Activated naive CD8-positive, alpha-beta T cell treated with anti-CD3 and anti-CD28 coated beads, Interleukin-2, amount 10 ng/mL, durations not matched to agents 7 days and 5 days (primary cell): ENCODE measurements at places on chromosomes 11 and 22. TPM values are rescaled to one million over a fixed set of nuclear protein-coding genes. Genes with fewer than 3 reads are reported as not detected.

- no peaks in the 10 kb centered on the region for H3K36me3 ChIP-seq
- H3K4me1 ChIP-seq, result no peaks in the 10 kb centered on the region
- peaks cover 2% of the 10 kb centered on the region for H3K27me3 ChIP-seq
- H3K27ac ChIP-seq, result no peak overlapping the region
- no peak overlapping the region for H3K4me3 ChIP-seq
Observed at GRCh38 chr11:127875131-127875530, 712.2 kb downstream of the ETS1 start.

- no peaks in the 10 kb centered on the region for H3K36me3 ChIP-seq
- H3K4me1 ChIP-seq, result peaks cover 18% of the 10 kb centered on the region
- H3K27ac ChIP-seq, result no peak overlapping the region
Observed at GRCh38 chr22:37253126-37253660, 9.1 kb upstream of the RAC2 start.

- peaks cover 12% of the 10 kb centered on the region for H3K4me1 ChIP-seq
- no peak for DNase-seq
- H3K27ac ChIP-seq, result no peak overlapping the region
- no peak overlapping the region for H3K4me3 ChIP-seq
Observed at GRCh38 chr11:34929794-34930763, 13.7 kb downstream of the PDHX start.

DNA sequence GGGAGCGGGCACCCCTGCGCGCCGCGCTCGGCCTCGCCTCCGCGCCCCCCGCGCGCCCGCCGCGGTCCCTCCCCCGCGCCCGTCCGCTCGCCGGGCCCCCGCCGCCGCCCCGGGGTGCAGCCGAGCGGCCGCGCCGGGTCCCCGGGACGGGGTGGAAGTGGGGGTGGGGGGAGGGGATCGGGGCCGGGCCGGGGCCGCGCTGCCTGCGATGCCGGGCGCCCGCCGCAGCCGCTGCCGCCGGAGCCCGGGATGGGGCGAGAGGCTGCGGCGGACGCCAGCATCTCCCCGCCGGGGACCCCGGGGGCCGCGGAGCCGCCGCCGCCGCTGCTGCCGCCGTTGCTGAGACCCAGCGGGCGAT is 365 bp downstream of the MGAT3 start:
- DNase-seq, result peak; percentile 47
- peaks cover 12% of the 10 kb centered on the region for H3K36me3 ChIP-seq
- H3K27ac ChIP-seq, result no peak overlapping the region
- no peak overlapping the region for H3K4me3 ChIP-seq
- peaks cover 16% of the 10 kb centered on the region for H3K4me1 ChIP-seq
- H3K27me3 ChIP-seq, result peaks cover 26% of the 10 kb centered on the region

GRCh38 chr11:78691215-78691614 is 116.6 kb upstream of the NARS2 start:
- H3K36me3 ChIP-seq, result no peaks in the 10 kb centered on the region
- DNase-seq, result no peak
- H3K27me3 ChIP-seq, result peaks cover 12% of the 10 kb centered on the region
- H3K4me3 ChIP-seq, result no peak overlapping the region

- H3K4me3 ChIP-seq, result no peak overlapping the region
Observed at GRCh38 chr22:22616636-22617035, 27.8 kb upstream of the GGTLC2 start.

- peaks cover 4% of the 10 kb centered on the region for H3K4me1 ChIP-seq
- H3K4me3 ChIP-seq, result peak overlapping the region; percentile 35
- no peak overlapping the region for H3K27ac ChIP-seq
- H3K27me3 ChIP-seq, result no peaks in the 10 kb centered on the region
Observed at GRCh38 chr22:18091916-18092526, 14.2 kb downstream of the PEX26 start.

The LAYN gene
- 27.0 TPM for total RNA-seq

The ADORA2A gene
- total RNA-seq, result 29.1 TPM

The LSP1 gene
- total RNA-seq, result 453 TPM
